Muscle of leg (tissue), 16 donors: ENCODE measurements at places on chromosomes 16 and 17.

DNA sequence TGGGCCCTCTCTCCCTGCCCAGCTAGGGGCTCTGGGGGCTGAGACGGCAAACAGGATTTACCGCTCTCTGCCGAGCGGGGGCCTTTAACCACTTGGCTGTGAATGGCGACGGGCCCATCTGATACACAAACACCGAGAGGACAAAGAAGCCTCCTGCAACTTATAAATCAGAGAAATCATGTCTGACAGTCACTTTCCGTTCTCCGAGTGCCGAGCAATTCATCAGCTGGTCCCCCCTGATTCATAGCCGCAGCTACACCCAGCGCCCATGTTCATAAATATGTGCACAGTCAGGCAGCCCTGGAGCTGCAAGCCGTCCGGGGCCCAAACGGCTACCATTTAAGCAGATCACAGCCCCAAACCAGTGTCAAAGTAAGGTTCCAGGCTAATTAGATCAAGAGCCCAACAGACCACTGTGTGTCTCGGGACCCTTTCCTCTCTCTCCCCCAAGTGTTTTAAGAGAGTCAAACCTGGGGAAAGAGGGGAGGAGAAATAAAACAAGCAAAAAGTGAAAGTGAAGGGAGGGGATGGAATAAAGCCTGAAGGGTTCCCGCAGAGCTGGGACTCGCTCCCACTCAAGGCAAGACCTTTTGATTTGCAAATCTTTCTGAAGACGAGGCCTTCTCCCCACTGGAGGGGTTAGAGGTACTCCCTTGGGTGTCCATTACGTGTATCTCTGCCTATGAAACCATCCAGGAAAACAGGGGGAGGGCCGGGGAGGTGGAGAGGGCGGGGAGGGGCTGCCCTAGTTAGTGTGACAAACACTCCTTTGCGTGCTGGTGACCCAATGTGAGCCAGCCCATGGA, 154.7 kb downstream of the C16orf78 start:
- H3K27me3 ChIP-seq = no peaks in the 10 kb centered on the region
- peaks cover 6% of the 10 kb centered on the region for H3K36me3 ChIP-seq
- peak; percentile 36 for DNase-seq
- peaks cover 58% of the 10 kb centered on the region for H3K4me1 ChIP-seq
- H3K4me3 ChIP-seq = peak overlapping the region; percentile 7
- H3K27ac ChIP-seq = peak overlapping the region; percentile 17

DNA sequence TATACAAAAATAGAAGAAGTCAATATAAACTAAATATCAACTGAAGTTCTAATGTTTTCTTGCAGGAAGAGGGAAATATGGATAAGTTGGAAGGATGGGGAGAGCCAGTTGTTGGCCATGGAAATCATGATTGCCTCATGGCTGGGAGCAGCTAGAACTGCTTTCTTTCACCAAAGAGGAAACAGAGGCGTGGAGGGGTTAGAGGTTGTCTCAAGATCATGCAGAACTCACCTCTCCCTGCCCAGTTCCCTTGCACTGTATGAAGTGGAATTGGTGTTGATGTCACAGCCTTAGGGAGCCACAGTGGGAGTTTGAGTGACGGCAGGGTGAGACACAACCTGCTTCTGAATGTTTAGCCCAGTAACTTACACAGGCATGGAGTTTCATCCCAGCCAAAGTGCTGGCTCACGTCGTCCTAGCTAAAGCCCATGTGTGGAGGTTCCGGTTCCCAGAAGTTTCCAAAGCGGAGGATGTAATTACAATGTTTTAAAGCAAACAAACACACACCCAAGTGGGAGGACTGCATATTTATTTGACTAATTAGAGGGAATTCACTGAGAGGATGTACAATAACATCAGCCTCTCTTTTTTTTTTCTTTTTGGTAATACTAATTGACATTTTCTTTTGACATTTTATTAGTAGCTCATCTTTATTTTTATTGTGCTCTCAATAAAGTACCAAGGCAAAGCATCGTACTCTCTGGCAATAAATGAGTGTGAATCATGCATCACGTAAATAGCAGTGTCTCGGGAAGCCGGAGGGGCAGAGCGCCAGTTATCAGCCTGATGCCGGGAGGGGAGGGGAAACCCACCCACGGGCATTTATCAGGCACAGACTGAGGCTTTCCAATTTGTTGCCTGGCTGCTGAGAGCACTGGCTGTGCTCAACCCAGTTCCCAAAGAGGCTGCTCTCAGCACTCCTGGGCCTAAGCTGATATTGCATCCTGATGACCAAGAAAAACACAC, 118.7 kb upstream of the CDH5 start:
- no peak overlapping the region for H3K4me3 ChIP-seq
- peak; percentile 82 for DNase-seq
- peak overlapping the region; percentile 25 for H3K27ac ChIP-seq
- H3K36me3 ChIP-seq = no peaks in the 10 kb centered on the region

- no peak overlapping the region for H3K27ac ChIP-seq
- no peak overlapping the region for H3K4me3 ChIP-seq
- DNase-seq = no peak
- H3K36me3 ChIP-seq = no peaks in the 10 kb centered on the region
- H3K4me1 ChIP-seq = peaks cover 37% of the 10 kb centered on the region
These were observed 282.3 kb upstream of the TNRC6C start for GRCh38 chr17:77676237-77676661.

DNA sequence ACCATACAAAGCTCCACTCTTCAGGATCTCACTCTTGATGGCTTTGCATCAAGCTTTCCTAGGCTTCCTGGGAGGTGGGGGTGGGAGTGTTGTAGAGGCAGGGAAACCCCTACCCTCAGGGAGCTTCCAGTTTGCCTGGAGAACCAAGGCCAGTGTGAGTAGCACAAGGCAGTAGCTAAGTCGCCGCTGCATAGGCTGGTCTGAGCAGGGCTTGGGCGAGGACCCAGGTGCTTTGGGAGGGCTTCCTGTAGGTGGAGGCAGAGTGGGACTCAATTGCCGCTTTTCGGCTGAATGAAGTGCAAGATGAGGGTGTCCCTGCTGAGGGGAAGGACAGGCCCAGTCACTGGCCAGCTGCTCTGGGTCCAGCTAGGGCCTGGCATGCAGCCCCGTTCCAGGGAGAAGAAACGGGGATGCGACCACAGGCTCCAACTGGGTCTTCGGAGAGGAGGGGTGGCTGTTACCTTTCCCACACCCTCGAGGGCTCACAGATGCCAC, 3.9 kb downstream of the CD79B start:
- no peak overlapping the region for H3K4me3 ChIP-seq
- no peak for DNase-seq
- no peaks in the 10 kb centered on the region for H3K27me3 ChIP-seq
- H3K27ac ChIP-seq = no peak overlapping the region
- H3K36me3 ChIP-seq = no peaks in the 10 kb centered on the region

DNA sequence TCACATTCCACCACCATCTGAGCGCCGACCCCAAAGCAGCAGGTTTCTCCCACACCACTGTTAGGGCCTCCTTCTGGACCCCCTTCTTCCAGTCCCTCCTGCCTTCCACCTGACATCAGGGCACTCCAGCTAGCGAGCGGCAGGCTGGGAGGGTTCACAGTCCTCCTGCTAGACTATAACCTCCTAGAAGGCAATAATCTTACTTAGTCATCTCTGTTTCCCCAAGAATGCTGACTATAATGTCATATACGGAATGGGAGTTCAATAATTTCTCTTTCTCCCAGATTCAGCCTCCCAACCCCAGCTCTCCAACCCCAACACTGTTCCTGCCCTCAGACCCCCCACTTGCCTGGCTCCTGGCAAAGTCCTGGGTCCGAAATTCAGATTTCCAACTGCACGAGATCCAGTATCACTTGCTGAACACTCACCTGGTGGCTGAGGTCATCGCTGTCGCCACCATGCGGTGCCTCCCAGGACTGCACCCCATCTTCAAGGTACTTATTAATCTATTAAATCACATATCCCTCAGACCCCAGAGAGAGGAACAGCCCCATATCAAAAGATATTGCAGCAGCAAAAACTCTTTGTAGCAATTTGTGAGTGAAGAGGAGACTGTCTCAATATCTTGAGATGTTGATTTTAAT, 5.6 kb downstream of the ALOX12 start:
- H3K27me3 ChIP-seq = peaks cover 9% of the 10 kb centered on the region
- H3K36me3 ChIP-seq = peaks cover 45% of the 10 kb centered on the region
- H3K27ac ChIP-seq = no peak overlapping the region
- DNase-seq = no peak
- H3K4me3 ChIP-seq = no peak overlapping the region
- peaks cover 5% of the 10 kb centered on the region for H3K4me1 ChIP-seq

DNA sequence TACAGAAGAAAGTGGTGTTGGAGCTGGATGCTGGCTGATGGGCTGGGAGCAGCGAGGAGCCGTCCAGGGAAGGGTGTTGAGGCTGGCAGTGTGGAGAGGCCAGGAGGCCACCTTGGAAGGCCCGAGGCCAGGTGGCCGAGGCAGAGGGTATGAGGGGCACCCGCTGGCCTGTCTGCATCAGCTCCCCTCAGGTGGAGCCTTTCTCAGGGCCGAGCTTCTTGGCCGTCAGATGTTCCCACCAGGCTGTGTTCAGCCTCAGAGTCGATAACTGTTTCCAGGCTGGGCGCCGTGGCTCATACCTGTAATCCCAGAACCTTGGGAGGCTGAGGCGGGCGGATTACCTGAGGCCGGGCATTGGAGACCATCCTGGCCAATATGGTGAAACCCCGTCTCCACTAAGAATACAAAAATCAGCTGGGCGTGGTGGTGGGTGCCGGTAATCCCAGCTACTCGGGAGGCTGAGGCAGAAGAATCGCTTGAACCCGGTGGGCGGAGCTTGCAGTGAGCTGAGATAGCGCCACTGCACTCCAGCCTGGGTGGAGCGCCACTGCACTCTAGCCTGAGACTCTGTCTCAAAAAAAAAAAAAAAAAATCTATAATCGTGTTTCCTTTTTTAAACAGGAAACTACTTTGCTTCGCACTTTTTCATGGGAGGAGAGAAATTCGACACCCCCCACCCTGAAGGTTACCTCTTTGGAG, 25.3 kb downstream of the MGRN1 start:
- H3K36me3 ChIP-seq = peaks cover 65% of the 10 kb centered on the region
- no peaks in the 10 kb centered on the region for H3K27me3 ChIP-seq

GRCh38 chr17:1742371-1743087, at the start of gene SERPINF2:
SERPINF2 (plus strand) TSS chr17:1742871; CDS start chr17:1744996, 2,125 bp downstream.
- H3K36me3 ChIP-seq = peaks cover 9% of the 10 kb centered on the region
- peaks cover 7% of the 10 kb centered on the region for H3K4me1 ChIP-seq
- no peaks in the 10 kb centered on the region for H3K27me3 ChIP-seq
- H3K27ac ChIP-seq = no peak within 1 kb of the TSS
- DNase-seq = no peak

DNA sequence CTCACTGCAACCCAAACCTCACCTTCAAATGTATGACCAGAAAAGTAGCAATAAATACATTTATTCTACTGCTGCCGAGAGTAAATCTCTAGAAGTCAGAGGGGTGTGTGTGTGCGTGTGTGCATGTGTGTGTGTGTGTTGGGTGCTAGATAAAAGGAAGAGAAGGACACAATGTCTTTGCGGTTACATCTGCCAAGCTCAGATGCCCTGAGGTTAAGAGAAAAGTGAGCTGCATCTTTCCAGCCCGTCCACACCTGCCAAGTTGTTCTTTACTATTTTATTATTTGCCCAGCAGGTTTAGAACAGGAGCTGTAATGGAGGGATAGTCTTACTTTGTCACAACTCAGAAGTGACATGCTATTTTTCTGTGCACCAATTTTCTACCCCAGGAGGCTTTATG, 54.5 kb upstream of the ANKFN1 start:
- H3K27me3 ChIP-seq = no peaks in the 10 kb centered on the region
- no peaks in the 10 kb centered on the region for H3K4me1 ChIP-seq
- no peaks in the 10 kb centered on the region for H3K36me3 ChIP-seq
- DNase-seq = no peak

DNA sequence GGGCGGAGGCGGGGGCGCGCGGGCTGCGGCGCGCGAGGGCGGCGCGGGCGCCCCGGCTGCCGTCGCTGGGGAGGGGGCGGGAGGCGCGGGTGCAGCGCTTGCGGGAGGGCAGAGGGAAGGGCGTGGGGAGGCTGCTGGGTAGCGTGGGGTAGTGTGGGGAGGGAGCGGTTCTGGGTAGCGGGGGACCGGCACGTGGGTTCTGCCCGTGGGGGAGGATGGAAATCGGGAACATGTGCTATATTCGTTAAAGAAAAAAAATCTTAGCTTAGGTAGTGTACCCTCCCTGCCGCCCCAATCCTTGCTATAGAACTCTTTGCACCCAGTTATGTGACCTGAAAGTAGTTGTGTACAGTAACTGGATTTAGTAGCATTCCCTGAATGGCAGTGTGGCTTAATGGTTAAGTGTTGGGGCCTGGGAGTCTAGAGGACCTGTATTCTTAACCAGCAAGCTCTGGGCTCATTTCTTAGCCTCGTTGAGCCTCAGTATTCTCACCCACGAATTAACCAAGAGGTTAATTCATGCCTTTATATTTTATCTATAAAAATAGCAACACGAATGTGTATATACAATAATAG, 646 bp downstream of the RABEP1 start:
- DNase-seq = no peak
- H3K4me3 ChIP-seq = peak overlapping the region; percentile 61
- no peaks in the 10 kb centered on the region for H3K27me3 ChIP-seq
- peaks cover 11% of the 10 kb centered on the region for H3K4me1 ChIP-seq
- H3K36me3 ChIP-seq = peaks cover 3% of the 10 kb centered on the region
- peak overlapping the region; percentile 65 for H3K27ac ChIP-seq

GRCh38 chr17:77332034-77332971, 191.5 kb downstream of the SEC14L1 start:
- no peaks in the 10 kb centered on the region for H3K27me3 ChIP-seq
- H3K27ac ChIP-seq = no peak overlapping the region
- peaks cover 11% of the 10 kb centered on the region for H3K4me1 ChIP-seq
- no peaks in the 10 kb centered on the region for H3K36me3 ChIP-seq

- no peaks in the 10 kb centered on the region for H3K27me3 ChIP-seq
- peaks cover 2% of the 10 kb centered on the region for H3K4me1 ChIP-seq
- H3K36me3 ChIP-seq = no peaks in the 10 kb centered on the region
- H3K27ac ChIP-seq = no peak overlapping the region
- no peak for DNase-seq
These were observed 11.3 kb upstream of the PECAM1 start for GRCh38 chr17:64401941-64402340.

DNA sequence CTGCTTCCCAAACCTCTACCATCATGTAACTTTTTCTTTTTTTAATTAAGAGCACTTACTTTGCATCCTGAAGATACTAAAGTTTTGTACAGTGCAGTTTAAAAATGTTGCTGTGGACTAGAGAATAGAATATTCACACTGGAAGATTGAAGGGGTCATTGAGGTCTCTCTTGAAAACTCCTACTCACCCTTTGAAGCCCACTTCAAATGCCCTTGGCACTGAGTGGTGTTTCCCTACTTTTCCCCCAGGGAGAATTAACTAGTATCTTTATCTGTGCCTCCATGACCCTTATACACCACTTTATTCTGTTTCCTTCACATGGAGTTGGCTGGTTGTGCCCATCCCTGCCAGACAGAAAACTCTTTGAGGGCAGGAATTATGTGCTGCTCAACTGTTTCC, 19.6 kb upstream of the CRHR1 start:
- no peak overlapping the region for H3K4me3 ChIP-seq
- H3K27ac ChIP-seq = no peak overlapping the region
- no peak for DNase-seq
- no peaks in the 10 kb centered on the region for H3K36me3 ChIP-seq
- H3K27me3 ChIP-seq = peaks cover 35% of the 10 kb centered on the region
- H3K4me1 ChIP-seq = no peaks in the 10 kb centered on the region

GRCh38 chr17:53765609-53766008, 57.1 kb upstream of the KIF2B start:
- H3K4me1 ChIP-seq = no peaks in the 10 kb centered on the region
- H3K36me3 ChIP-seq = no peaks in the 10 kb centered on the region
- no peak overlapping the region for H3K27ac ChIP-seq
- no peaks in the 10 kb centered on the region for H3K27me3 ChIP-seq
- no peak overlapping the region for H3K4me3 ChIP-seq
